ENCODE measurements at places on chromosomes 3 and 15.

DNA sequence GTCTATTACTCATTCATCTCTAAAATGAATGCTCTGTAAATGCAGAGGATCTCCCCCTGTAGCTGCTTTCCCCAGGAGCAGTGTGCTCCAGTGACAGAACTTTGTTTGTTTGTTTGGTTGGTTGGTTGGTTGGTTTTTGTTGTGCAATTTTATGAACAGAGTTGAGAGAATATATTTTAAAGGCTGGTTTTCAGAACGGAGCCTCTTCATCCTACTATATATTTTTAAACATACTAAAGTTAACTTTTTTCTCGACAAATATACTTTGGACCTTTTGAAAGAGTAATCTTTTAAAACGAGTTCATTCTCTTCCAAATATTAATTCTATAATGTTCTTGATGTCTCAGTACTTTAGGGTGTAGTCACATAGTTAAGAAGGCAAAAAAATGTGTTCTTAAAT lies 20.2 kb downstream of the RYR3 start:
- DNase-seq, result no peak

- DNase-seq, result peak; percentile 73
Measured at GRCh38 chr3:39291903-39292329, 12.1 kb upstream of the CX3CR1 start.

DNA sequence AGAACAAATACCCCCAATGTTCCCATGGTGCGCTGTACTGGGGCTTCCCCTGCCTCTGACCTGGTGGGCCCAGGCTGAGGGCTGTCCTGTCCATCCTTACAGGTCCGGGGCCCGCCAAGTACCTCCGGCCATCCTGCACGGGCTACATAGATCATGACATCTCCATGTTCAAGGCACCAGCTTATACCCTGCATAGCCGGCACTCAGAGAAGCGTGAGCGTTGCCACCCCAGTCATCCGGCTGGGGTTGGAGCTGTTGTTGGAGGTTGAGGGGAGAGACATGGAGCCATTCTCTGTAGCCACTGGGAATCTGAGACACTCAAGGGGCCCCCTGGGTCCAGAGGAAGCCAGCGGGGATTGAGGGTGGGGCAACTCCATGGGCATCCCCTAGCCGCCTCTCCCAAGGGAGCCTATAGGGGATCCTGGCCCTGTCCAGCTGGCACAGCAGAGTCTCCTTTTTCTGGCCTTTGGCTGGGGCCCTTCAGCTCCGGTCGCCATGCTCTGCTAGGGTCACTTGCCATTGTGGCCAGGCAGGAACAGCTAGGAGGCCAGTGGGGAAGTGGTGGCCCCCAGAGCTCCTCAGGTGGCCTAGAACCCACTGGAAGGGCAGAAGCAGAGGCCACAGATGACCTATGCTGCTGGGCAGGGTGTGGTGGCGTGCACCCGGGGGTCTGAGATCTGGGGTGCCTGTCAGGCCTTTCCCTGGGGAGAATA lies 12.5 kb upstream of the CSPG4 start:
- DNase-seq, result no peak

DNA sequence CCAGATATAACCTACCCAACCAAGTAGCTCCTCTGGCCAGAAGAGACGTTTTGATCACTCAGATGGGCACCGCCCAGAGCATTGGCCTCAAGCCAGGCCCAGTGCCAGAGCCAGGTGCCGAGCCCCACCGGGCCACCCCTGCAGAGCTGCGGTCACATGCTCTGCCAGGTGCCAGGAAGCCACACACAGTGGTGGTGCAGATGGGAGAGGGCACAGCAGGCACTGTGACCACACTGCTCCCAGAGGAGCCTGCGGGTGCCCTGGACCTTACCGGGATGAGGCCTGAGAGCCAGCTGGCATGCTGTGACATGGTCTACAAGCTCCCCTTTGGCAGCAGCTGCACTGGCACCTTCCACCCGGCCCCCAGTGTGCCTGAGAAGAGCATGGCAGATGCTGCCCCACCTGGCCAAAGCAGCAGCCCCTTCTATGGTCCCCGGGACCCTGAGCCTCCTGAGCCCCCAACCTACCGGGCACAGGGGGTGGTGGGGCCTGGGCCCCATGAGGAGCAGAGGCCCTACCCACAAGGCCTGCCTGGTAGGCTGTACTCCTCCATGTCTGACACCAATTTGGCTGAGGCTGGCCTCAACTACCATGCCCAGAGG lies 19.1 kb upstream of the APEH start:
- no peak for DNase-seq

GRCh38 chr15:83322061-83322460 lies 37.6 kb upstream of the BNC1 start:
- DNase-seq, result no peak

GRCh38 chr15:82999905-83000671 lies 11.4 kb downstream of the C15orf40 start:
- DNase-seq, result no peak

DNA sequence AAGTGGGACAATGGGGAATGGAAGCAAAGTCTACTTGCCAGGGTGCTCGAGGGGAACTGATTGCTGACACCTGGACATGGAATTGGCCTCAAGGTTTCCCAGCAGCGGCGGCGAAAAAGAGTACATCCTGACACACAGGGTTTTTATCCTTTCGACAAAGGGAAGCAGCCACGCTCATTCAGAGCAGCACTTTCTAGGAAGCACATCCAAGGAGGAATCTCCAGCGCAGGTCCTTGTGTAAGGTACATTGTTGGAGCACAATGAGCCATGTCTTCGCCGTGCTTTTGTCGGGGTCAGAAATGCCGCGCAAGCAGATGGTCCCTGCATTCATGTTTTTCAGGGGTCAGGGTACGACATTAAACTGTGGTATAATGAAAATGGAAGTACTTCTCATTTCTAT lies 16.8 kb downstream of the CACNA1D start:
- DNase-seq, result no peak

GRCh38 chr3:14374444-14374883 lies 27.9 kb upstream of the SLC6A6 start:
- no peak for DNase-seq

DNA sequence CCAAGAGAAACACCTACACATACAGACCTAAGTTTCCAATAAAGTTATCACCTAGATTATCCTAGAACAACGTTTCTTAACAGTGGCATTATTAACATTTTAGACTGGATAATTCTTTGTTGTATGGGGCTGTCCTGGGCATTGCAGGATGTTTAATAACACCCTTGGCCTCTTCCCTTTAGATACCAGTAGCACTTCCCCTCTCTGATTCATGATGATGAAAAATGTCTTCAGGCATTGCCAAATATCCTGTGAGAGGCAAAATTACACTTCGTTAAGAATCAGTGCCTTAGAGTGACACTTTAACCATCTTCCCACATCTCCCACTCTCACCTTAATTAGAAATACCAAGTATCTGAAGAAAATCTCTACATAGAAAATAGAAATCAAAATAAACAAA lies 352.6 kb downstream of the CGGBP1 start:
- no peak for DNase-seq

DNA sequence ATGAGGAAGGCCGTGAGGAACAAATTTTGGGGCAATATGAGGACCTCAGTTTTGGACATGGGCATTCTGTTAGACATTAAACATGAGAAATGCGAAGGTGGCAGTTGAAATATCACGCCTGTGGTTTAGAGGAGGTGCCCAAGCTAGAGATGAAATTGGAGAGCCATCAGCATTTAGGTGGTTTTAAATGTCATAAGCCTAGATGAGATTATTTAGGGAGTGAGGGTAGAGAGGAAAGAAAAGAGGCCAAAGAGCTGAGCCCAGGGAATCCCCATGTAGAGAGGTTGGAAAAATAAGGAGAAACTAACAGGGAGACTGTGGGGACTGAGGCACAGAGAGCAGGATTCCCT lies 14.9 kb downstream of the RTP1 start:
- DNase-seq, result no peak

GRCh38 chr3:52210550-52211046 lies 12.6 kb downstream of the ALAS1 start:
- no peak for DNase-seq

DNA sequence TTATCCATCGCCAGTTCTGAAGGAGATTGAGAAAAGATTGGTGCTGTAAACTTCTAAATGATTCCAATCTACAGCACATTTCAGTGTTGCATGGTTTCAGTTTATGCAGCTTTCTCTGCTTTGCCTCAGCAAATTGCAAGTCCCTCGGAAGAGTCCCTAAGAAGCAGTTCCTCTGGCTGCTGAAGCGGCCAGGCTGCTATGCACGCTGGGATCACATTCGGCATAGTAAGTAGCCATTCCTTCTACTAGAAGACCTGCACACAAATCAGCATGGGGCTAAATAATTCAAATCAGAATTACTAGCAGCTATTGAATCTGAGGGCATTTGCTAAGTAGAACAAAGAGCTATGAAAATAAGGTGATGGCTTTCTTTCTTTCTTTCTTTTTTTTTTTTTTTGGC lies 769.5 kb downstream of the AGBL1 start:
- no peak for DNase-seq

DNA sequence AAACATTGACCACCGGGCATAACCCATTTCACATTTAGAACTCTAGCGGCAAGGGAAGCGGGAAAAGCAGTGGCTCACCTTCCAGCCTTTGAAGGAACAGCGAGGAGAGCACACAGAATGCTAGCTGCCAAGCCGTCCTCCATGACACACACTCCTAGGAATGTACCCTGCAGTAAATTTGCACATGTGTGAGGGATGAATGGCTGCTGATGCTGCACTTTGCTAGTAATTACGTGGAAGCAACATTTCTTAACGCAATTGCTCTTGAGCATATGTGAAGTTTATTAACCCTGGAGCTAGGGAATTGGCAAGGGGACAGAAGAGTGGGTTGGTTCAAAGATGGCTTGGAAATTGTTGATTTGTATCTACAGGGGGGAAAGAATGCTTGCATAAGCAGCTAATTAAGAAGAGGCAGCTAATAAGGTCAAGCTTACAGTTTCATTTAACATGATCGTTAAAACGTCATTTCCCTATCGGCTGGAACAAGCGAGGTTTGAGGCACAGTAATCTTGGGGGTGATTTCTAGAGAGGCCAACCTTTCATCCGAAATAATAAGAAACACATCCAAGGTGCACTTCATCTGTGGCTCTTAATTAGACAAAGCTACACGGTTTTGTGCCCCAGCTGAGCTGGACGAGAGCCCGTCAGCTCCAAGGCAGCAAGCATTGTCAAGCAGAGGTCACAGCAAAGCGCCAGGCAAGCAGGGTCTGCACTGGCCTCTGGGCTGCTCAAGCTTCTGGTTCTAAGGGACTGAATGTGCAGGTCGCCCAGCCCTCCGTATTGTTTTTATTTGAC lies 123.4 kb downstream of the CHSY1 start:
- no peak for DNase-seq

- no peak for DNase-seq
Measured at GRCh38 chr15:76337059-76337695, 604 bp downstream of the ISL2 start.

GRCh38 chr3:126459763-126460127 lies 15.9 kb downstream of the ZXDC start:
- no peak for DNase-seq

- DNase-seq, result no peak
Measured at GRCh38 chr3:94356581-94356980, 293.7 kb downstream of the NSUN3 start.

- DNase-seq, result no peak
Measured at GRCh38 chr15:66369773-66370651, 13.5 kb upstream of the TIPIN start.

DNA sequence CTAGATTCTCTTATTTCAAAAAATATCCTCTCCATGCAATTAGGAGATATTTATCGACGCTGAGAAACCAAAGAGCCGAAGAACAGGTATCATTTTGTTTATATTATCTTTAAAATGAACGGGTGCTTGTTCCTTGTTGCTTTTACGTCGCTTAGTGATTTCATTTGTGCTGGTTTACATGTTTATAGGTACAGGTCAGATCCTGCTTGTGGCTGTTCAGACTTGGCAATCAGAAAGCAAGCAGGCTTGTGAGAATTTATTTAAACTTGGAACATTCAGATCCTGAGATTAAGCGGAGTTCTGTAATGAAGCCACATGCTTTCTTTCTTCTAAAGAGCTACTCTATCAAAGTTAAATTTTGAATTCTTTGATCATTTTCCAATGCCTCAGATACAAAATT lies 43.0 kb upstream of the ATP2C1 start:
- DNase-seq, result no peak

DNA sequence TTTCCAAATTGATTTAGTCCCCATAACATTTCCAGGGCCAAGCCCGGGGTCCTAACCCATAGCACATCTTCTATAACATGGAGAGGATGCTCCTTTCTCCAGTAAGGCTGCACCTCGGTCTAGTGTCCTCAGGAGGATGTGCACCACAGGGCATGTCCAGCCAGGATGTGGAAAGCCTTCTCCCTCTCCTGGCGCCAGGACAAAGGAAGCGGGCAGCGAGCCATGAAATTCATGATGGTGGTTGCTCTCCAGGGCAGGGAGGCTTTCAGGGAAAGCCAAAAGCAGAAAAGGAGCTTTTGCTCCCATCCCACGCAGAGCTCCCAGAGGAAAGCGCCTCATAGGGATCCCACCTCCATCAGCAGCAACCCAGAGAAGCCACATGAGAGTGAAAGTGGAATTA lies 220.0 kb downstream of the ADAMTSL3 start:
- DNase-seq, result no peak

GRCh38 chr3:99505646-99506269 lies 132.6 kb upstream of the COL8A1 start:
- DNase-seq, result peak; percentile 2

- no peak for DNase-seq
Measured at GRCh38 chr3:89171687-89172545, 64.5 kb downstream of the EPHA3 start.

DNA sequence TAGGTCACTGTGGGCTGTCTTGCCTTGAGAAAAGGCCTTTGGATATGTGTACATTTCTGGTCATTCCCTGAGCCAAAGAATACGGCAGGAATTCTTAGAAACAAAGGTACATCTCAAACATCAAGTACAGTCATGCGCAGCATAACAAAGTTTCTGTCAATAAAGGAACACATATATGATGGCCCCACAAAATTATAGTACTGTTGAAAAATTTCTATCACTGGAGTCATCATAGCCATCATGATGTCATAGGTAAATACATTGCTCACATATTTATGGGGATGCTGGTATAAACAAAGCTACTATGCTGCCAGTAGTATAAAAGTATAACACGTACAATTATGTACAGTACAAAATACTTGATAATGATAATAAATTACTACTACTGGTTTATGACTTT lies 38.9 kb upstream of the NECTIN3 start:
- DNase-seq, result no peak

DNA sequence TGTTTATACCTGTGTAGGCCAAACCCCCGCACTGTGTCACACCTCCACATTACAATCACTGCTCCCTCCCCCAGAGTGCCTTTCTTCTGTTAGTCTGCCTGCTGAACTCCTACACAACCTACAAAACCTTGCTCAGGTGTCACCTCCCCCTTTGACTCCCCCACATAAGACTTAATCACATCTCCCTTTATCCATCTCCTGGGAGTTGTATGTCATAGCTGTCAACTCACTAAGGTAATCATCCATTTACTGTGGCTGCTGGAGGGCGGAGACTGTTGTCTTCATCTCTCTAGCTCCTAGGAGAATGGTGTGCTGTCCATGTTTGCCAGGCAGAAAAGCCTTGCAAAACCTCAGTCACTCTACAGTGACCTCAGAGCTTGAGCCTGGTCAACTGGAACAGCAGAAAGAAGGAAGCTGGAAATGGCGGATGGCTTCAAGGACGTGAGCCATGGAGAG lies 43.8 kb downstream of the ZNF710 start:
- DNase-seq, result no peak

- DNase-seq, result no peak
Measured at GRCh38 chr3:146308222-146308621, 57.3 kb upstream of the PLSCR4 start.

- DNase-seq, result peak; percentile 36
Measured at GRCh38 chr15:31977812-31978661, 52.3 kb upstream of the CHRNA7 start.

- DNase-seq, result no peak
Measured at GRCh38 chr3:41002104-41002503, 197.2 kb upstream of the CTNNB1 start.
